Stimulated activated CD4-positive, alpha-beta T cell treated with anti-CD3 and anti-CD28 coated beads, Interleukin-1b, Interleukin-23, amount 100 ng/mL, for 1 hour (primary cell): ENCODE measurements at places on chromosomes 7 and 10.

GRCh38 chr7:138095972-138096935 is 20.0 kb downstream of the AKR1D1 start:
- no peak for DNase-seq

DNA sequence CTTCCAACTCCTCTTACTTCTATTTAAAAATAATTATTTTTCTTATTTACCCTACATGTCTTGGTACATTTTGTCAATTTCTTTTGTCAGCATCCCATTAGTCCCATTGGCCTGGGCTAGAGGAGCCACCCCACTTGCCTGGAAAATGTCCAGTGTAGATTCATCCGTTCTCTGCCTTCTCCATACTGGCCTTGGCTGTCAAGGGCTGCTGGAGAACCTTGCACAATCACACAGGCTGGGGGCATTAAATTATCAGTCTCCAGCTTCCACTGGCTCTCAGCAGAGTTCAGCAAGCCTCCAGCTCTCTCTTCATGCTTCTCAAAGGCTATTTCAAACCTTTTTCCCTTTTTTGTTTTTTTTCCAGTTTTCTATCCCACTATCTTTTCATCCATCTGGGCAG is 13.8 kb upstream of the ZCCHC24 start:
- no peak for DNase-seq

DNA sequence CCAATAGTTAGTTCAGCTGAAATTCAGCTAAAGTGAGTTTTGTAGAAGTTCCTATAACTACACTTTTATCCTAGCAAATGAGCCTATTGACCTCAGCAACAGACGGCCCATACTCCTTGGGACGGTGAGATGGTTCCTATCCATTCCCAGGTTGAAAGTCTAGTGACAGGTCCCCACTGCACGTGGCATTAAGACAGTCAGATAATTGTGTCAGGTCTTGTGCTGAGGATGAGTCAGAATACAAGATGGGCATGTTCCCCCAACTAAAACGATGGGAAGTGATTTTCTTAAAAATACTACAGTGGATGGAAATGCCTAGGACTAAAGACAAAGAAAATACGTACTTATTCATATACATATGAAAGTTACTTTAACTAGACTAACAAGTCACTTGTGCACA is 2.1 kb downstream of the CAV1 start:
- DNase-seq, result no peak

DNA sequence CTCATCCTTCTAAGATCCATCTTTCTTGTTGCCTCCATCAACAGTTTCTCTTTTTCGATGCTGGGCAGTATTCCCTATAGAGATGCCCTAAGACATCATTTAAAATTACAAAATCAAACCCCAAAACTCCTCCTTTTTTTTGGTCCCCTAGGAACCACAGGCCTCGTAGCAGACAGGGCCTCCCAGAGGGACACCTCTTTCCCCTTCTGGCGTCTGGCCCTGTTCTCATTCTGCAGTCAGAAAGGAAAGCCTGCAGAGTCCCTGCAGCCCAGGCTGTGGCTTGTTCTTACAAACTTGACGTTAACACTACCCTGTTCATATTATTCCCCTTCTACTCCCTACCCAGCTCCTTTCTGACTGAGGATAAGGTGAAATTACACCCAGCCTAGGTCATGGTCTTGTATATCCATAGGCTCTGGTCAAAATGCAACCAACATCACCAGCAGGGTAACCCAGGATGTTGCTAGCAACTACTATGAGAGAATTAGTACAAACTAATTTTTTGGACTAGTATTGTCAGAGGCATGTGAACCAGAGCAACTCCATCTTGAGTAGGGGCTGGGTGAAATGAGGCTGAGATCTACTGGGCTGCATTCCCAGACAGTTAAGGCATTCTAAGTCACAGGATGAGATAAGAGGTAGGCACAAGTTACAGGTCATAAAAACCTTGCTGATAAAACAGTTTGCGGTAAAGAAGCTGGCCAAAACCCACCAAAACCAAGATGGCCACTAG is 3.5 kb upstream of the EPHA1 start:
- no peak for DNase-seq

DNA sequence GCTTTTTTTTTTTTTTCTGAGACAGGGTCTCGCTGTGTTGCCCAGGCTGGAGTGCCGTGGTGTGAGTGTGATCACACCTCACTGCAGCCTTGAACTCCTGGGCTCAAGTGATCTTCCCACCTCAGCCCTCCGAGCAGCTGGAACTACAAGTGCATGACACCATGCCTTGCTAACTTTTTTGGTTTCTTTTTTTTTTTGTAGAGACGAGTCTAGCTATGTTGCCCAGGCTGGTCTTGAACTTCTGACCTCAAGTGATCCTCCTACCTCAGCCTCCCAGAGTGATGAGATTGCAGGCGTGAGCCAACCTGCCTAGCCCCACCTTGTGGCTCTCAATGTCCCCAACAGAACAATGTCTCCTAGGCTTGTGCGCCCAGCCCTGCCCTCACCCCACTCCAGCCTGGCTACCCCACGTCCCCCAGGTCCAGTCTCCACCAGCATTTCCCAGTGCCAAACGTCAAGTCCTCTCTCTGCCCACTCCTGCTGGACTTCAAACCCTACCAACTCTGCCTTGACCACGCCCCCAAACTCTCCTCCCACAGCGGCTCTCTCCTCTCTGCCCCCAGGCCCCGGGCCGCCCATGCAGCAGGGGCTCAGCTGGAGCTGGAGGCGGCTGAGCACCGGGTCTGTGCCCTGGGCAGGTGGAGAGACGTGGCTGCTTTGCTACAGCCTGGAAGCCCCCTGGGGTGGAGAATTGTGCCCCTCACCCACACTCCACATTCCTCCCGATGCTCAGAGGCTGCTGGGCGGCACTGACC is 18.9 kb downstream of the BHLHA15 start:
- DNase-seq, result no peak

- peak; percentile 3 for DNase-seq
Measured at GRCh38 chr10:31320550-31321211, 1.7 kb downstream of the ZEB1 start.

DNA sequence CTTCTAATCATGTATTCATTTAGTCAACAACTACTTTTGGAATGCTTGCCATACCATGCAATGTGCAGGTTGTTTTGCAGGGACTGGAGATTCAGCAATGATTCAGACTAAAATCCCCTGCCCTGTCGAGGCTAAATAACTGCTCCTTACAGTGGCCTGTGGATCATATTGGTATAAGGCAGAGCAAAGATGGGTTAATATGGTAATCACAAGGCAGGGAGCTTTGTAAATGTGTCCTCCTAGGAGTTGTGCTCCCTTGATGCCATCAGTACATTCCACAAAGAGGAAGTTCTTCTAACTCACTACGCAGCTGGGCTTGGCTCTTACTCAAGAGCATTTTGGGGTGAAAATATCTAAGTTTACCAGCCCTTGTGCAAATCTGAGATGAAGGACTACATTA is 614 bp upstream of the IFIT2 start:
- no peak for DNase-seq

- DNase-seq, result no peak
Measured at GRCh38 chr10:28385748-28386502, 83.1 kb upstream of the MPP7 start.

GRCh38 chr7:46215987-46216567 is 295.0 kb upstream of the IGFBP3 start:
- no peak for DNase-seq

GRCh38 chr7:14817829-14818614 is 84.5 kb downstream of the DGKB start:
- DNase-seq, result no peak

DNA sequence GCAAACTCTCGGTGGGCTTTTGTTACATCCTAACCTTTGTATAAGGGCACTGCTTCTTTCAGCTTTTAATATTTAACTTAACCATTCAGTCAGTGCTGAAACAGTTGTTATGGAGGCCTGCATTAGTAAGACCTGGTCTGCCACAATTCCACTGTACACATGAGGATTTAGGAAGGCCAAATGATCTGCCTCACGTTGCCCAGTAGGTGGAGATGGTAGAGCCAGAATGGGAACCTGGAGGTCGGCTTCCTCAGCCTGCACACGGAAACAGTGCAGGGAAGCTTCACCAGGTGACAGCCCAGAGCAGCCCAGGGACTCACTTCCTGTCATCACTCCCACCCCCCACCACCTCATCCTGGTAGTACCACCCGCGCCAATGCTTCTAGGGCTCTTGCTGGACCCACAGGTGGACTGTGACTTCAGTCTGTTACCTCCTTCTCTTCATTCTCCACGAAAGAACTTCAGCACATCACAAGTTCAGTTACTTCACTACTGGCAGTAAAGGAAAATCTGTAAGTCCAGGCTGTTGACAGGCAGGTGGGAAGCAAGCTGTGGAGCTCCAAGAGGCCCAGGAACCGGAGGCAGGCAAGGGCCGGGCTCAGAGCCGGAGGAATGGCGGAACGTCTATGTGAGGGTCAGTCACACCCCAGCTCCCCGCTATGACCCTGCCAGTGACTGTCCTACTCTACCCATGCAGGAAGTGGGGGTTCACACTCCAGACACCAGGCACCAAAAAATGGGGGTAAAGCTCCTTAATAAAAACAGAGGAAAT is 480.3 kb upstream of the C7orf33 start:
- DNase-seq, result no peak

DNA sequence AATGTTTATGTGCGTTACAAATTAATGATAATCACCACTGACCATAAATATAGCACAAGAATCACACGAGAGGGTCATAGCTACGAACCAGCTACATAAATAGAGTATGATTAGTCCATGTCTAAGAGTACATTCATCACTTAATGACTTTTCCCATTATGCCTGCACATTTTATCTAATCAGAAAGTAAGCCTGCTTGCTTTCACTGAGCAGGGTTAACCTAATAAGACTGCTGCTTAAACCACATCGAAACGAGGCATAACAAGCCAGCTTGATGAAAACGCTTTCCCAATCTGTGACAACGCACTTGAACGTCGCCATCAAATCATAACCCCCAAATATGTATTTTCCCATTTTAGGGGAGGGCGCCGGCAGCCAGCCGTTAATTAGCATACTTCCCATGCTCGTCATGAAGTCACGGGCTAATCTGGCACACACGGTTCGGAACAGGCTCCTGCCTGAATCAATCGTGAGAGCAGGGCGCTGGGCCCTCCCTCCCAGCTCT is 71.5 kb downstream of the EBF3 start:
- DNase-seq, result no peak

GRCh38 chr10:43235070-43235900 is 31.6 kb downstream of the RASGEF1A start:
- no peak for DNase-seq

- DNase-seq, result no peak
Measured at GRCh38 chr7:157654350-157654749, 317.5 kb downstream of the DNAJB6 start.

DNA sequence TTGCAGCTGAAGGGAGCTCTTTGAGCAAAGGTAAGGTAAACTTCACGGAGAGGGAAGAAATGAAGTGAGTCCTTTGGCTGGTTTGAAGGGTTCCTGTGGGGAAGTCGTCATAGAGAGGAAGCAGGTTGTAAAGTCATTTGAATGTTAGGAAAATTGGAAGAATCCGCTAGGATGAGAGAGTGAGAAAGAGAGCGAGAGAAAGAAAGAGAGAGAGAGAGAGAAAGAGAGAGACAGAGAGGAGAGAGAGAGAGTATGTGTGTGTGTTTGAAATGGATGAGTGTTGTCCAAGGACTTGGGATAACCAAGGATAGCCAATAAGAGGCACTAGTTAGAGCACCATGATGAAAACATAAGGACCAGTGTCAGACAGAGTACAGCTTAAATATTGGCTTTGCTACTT is 43.1 kb downstream of the FEZF1 start:
- DNase-seq, result no peak

GRCh38 chr10:49539320-49539885 is 482 bp upstream of the ERCC6 start:
- no peak for DNase-seq

DNA sequence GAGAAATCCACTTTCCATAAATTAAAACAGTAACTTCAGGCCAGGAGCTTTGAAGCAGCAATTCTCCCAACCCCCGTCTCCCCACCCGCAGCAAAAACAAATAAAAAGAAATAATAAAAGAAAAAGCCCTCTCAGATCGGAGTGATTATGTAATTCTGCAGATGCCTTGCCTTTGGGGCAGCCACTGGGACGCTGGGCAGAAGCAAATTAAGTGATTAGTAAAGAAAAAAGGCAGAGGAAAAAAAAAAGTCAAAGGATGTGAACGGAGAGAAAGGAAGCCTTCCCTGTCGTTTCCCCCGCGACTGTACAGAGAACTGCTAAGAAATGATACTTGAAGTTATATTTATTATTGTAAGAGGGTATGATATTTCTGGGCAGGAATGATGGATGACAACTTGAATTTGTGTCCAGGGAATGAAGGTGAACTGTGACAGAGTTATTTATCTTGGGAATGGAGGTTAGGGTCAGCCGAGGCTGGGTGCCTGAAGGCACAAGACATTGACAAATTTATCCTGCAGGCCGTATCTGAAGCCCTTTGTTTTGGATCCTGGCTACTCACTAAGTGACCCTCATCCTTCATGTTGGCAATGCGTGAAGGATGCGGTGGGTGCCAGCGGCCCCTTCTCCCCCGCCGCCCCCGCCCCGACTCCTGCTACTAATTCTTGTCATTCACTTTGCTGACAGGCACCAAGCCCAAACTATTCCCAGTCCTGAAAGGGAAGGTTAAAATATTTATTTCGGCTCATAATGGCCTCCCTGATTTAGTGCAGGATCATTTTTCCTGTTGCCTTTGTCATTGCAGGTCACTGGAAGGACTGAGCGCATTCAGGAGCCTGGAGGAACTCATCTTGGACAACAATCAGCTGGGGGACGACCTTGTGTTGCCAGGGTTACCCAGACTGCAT is 604.0 kb downstream of the LRMDA start:
- no peak for DNase-seq

GRCh38 chr10:442209-442608 is 247.3 kb downstream of the DIP2C start:
- DNase-seq, result no peak

DNA sequence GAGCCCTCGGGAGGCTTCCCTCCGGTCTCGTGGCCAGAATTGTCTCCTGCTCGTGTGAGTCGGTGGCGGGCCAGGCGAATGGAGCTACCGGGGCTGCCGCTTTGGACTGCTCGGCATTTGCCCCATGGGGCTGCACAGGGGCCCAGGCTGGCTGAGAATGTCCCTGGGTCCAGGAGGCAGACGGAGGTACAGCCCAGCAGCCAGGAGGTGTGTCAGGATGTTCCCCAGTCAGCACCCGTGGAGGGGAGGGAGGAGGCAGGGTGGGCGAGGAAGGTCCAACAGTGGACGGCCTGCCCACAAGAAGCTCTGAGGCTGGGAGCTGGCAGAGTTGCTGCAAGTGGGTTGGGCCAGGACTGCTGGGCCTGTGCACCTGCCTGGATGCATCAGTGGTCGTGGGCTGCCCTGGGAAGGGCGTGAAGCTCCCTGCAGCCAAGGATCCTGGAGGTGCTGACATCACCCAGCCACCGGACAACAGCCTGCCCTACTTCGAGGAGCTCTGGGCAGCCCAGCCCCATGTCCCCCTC is 46.4 kb downstream of the PDGFA start:
- DNase-seq, result no peak

- DNase-seq, result no peak
Measured at GRCh38 chr7:107613948-107614347, 33.9 kb downstream of the BCAP29 start.

- no peak for DNase-seq
Measured at GRCh38 chr10:78902815-78903214, 166.0 kb upstream of the ZMIZ1 start.
